Midbrain (tissue), 1 donor: ENCODE measurements at places on chromosomes 1 and 21.
A peak's percentile ranks its signal among the peaks of the same experiment; 100 is the strongest.

GRCh38 chr1:210830034-210831028 lies 303.6 kb downstream of the KCNH1 start:
- DNase-seq: no peak

GRCh38 chr1:25217015-25217414 lies 15.3 kb downstream of the SYF2 start:
- DNase-seq: no peak

GRCh38 chr1:17438318-17439249 lies 893 bp downstream of the RCC2 start:
- DNase-seq: peak; percentile 46

DNA sequence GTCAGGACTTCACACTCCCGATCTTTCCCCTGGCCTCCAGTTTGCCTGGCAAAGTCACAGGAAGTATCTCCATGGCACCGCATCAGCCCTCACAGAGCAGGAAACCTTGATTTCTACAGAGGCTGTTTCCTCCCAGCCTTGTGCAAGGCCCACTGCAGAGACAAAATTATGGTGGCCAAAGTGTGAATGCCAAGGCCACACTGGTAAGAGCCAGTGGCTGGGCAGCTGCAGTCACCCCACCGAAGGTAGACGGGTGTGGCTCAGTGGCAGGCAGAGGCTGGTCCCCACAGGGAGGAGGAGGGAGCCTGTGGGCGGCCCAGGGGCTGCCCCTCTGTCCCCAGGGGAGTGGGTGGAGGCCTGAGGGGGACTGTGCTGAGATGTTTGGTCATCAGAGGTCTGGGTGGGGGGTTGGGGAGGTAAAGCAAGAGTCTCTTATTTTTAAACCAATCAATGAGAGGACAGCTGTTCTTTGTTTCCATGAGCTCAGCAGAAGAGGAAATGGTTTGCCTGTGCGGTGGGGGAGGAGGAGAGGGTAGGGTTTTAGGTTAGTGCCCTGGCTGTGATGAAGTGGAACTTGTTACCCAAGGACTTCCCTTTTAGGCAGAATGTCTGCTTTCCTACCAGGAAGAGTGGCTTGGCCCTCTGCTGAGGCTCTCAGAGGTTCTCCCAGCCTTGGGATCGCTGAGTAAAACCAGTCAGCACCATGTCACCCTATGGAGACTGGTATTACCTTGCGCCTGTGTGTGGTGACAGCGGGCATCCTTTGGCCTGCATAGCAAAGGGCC lies 18.0 kb upstream of the BTG2 start:
- peak; percentile 57 for DNase-seq

DNA sequence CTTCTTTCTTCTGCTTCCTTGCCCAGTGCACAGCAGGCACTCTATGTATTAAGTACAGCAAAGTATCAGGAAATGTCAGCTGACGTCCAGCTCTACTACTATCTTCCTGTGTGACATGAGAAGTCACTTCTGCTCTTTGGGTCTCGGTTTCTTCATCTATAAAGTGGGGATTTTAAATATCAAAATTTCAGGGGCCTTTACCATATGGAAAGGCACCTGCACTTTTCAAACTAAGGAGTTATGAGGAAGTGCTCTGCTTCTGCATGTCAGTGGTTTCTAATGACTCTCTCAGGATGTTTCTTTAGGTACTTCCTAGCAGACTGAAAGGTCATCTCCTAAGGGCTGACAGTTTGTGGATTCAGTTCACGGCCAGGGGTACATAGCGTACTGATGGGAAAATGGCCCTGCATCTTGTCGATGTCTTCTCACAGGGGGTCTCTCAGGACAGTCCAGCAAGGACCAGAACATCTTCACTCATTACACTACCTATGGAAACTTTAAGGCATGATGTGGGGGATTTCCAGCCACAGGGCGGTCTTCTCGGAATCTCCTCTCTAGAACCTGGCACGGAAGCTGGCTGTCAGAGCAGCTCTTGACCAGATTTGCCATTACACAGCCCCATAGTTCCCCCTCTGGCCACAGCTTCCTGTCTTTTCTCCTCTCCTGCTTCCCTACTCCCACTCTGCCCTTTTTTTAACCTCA lies 42.0 kb upstream of the MTF1 start:
- no peak for DNase-seq

GRCh38 chr1:235996048-235996785 lies 68.7 kb downstream of the NID1 start:
- DNase-seq: no peak

- DNase-seq: peak; percentile 55
Measured at GRCh38 chr1:212539737-212540430, 68.7 kb upstream of the ATF3 start.

DNA sequence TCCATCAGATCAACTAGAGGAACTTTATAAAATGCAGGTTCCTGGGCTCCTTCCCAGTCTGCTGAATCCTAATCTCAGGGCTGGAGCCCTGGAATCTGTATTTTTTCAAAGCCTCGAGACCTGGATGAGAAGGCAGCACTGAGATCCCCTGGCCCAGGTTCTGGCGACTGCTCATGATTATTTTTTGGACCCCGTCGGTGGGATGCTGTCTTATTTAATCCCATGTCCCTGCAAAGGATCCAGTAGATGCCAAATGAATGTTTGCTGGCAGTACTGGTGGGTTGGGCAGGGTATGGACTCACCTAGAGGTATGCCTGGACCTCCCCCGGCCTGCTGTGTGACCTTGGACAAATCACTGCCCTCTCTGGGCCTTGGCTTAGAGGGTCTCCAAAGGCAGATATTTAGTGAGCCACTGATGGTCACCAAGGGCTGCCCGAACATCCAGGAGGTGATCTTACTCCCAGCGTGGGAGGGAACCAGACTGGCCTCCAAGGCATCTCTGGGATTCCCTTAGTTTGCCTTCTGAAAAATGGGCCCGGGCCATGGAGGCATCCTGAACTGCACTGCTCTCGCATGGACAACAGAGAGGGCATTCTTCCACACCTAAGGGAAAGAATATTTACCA lies 91.6 kb upstream of the RUNX3 start:
- no peak for DNase-seq

GRCh38 chr1:231970684-231971083 lies 344.1 kb downstream of the DISC1 start:
- DNase-seq: no peak

- peak; percentile 55 for DNase-seq
Measured at GRCh38 chr1:234212764-234213657, 160.2 kb upstream of the COA6 start.

DNA sequence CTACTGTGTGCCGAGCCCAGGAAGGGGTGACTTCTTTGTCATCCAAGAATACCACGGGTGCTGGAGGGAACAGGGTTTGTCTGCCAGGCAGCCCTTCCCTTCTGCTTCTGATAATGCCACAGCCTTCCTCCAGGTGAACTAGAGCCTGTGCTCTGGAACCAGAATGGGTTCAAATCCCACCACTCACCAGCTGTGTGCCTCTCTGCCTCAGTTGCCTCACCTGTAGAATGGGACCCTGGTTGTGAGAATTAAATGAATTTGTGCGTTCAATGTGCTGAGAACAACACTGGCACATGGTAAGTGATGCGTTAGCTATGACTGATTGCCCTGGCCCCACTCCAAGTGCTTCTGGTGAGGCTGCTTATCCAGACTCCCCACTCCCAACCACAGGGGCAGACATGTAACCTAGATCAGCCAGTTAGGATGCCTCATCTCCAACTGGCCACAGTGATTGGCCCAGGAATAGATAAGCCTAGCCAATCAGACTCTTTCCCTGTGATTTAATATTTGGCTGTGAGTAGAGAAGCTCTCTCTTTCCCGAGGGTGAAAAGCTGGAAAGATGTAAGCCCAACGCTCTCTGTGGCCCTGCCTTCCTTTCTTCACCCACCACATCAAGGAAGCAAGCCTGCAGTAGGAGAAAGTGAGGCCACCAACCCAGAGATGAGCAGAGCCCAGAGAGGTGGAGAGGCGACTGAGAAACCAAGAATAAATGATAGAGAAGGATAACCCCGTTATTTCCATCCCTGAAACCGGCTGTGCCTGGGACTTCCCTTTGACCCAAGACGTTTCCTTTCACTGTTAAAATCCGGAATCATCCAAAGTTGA lies 20.8 kb upstream of the LAPTM5 start:
- peak; percentile 35 for DNase-seq

DNA sequence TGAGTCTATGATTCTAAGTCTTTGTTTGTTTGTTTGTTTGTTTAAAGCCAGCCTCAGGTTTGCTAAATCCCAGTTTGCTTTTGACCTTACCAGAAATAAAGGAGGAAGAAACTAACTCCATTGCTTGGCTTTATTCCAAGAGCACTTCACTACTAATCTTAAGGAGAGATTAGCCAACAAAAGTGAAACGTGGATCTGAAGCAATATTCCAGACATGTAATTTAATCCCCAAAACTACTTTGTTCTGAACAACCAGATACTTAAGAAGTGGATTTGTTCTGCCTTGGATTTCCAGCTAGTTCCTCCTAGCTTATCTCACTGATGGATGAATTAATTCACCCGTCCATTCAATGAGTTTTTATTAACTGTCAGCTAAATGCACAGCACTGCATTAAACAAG lies 15.9 kb upstream of the CEP350 start:
- no peak for DNase-seq

DNA sequence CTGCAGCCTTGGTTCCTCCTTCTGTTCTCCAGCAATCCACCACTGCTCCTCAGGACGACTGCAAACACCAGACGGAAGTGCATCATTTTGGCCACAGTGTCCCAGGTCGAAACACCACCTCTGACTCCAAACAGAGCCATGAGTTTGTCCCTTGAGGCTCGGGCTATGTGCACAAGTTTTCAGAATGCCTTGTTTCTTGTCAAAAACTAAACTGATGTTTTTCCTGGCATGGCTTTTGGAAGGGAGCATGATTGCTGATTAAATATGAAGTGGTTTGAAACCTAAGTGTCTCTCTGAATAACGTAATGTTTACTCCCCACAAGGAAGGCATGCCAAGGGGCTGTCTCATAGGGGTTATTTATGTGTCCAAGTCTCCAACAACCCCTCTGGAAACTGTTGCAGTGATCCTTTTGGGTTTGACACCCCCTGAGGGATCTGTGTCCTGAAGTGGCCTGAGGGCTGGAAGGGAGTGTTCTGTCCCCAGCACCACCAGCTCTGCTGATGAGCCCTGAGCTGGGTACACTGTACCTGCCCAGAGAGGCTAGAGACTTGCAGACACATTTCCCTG lies 132.7 kb downstream of the PLPP3 start:
- DNase-seq: no peak
